ENCODE measurements at places on chromosomes 1 and 21.

- DNase-seq, result no peak
Measured at GRCh38 chr1:33057095-33057494, 20.4 kb upstream of the AK2 start.

GRCh38 chr1:39925721-39926342 is 24.1 kb upstream of the MYCL start:
- DNase-seq, result no peak

DNA sequence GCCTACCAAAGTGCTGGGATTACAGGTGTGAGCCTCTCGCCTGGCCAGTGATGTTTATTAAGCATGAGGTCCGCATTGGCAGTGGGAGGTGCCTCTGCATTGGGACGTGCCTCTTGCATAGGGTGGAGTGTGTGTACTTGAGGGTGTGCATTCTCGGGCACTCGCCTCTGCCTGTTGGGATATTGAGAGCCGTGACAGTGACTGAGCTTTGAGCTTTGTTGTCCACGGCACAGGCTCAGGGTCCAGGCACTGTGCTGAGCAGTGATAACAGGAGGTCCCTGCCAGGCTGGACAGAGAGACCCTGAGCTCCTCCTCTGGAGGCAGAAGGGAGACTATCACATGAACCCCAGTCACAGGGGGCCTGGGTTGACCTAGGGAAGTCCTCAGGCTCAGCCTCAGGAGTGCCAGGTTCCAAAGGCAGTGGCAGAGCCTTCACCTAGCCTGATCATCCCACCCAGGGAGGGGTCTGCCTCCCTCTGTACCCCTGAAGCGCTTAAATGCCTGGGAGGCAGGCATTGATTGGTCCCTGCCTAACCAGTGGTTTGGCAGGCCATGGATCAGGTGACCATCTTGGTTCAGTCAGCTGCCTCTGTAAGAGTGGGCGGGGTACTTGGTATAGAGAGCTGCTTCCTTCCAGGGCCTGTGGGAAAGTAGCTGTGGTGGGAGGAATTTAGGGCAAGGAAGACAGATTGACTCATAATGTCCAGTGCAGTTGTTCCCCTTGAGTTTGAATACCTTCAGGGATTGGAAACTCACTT is 213.8 kb upstream of the TMEM51 start:
- DNase-seq, result peak; percentile 79

GRCh38 chr1:86833461-86834215 is 80.3 kb downstream of the SELENOF start:
- DNase-seq, result peak; percentile 94

DNA sequence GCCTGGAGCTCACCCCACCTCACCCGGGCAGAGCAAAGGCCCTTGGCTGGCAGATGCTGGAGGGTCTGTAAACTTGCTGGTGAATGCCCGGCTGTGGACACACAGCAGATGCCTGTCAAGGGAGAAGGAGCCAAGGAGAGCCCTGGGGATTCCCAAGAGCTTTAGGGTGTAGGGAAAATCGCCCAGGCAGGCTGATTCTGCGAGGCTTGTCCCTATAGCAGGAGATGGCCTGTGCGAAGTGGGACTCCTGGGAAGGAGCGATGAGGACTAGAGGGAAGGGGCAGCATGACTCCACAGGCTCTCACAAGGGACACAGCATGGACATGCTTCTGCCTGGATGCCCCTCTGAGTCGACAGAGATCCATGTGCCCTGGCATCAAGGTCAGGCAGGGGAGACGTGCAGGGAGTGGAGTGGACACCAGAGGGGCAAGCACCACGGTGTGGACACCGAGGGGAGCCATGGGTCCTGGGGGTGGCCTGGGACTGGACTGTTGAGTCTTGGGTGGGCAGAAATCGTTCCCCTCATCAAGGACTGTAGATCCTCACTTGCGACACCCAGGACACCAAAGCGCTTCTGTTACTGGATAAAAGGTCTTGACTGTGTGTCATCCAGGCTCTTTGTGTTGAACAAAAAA is 71.4 kb upstream of the ABCG1 start:
- no peak for DNase-seq

DNA sequence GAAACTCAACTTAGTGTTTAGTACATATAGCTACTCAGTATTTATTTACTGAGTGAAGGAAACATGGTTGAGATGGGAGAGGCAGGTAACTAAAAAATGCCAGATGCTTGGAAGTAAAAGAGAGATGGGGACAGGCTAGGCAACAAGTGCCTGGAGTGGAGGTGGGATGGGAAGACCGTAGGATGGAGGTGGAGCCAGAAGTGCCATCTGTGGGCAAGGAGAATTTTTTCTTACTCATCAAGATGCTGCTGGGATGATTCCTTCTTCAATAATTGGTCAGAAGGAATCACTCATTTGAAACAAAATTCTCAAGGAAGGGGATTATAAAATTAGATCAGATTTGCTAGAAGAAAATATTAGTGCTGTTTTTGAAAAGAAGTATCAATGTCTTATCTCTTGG is 72.9 kb downstream of the IFI44 start:
- DNase-seq, result no peak

GRCh38 chr21:38470755-38471154 is 27.5 kb downstream of the ERG start:
- DNase-seq, result peak; percentile 54

- no peak for DNase-seq
Measured at GRCh38 chr1:75330624-75331023, 196.4 kb downstream of the LHX8 start.

DNA sequence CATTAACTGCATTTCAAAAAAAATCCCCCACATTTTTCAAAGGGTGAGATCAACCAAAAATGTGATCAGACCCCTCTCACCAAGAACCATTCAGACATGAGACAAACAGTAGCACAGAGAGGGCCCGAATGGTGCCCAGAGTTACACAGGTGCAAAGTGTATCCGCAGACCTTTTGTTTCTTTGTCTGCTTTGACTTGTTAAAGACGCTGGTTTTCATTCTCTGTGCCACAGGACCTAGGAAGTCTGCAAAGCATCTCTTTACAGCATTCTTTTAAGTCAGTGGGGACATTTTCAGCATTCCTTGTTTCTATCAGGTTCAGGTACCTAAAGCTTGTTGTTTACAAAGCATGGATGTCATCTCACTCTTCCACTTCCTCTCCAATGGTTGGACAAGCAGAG is 87.2 kb upstream of the MAP1LC3C start:
- DNase-seq, result no peak

GRCh38 chr1:64864018-64864940 is 102.1 kb downstream of the JAK1 start:
- peak; percentile 3 for DNase-seq

GRCh38 chr21:26506956-26507355 is 66.1 kb downstream of the CYYR1 start:
- DNase-seq, result peak; percentile 85

DNA sequence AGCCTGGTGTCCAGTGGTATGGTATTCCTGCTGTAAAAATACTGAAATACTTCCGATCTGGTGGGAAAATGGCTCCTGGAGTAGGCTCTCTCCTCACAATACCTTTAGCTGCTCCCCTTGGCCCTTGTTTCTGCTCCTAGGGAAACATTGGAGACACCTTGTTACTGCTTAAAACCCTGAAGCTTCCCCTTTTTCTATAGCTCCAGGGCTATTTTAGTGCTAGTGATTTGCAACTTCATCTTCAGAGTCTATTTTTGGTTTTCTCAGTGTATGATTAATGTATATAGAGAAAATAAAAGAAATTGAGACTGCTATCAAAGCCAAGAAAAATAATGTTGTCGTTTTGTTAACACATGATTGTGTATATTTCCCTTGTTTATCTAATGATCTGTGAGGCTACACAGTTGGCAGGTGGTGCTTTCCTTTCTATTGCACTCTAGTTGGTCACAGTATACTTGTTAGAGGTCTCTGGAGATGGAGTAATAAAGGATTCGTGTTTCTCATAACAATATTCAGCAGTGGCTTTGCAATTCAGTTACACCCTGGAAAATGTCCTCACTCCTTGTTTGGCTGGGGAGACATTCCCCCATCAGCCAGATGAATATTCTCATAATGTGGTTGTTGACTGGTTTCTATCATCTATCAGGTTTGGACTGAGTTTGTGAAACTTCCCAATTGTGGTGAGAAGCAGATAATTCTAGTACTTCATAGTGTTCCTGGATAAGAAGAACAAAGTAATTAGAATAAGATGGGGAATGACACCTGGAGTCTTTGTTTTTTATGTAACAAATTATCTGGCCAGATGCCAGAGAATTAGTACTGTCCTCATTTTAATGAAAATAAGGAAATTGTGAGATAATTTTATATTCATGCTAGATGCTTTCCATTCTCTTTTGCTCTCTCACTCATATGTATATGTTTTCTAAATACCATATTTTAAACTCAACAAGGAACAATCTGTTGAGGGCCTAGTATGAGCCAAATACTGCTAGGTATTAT is 44.8 kb upstream of the CACYBP start:
- no peak for DNase-seq

- DNase-seq, result no peak
Measured at GRCh38 chr1:165080253-165080896, 276.1 kb downstream of the LMX1A start.

GRCh38 chr1:29682919-29683295 is 446.6 kb downstream of the PTPRU start:
- no peak for DNase-seq

DNA sequence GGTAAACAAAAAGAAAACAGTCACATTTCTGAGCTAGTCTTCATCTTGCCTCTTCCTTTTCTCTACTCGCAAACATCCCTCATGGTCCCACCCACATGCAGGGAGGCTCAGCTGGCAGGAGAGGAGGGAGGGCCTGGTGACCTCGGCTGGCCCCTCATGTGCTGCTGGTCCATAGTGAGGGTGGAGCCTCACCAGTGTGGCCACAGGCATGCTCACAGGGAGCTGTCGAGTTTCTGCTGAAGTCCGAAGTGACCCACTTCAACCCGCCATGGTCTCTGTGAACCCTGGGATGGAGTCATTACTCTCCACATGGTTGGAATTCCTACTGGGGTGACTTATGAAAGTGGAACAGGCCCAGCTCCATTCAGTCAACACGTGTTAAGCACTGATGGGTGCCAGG is 253.4 kb downstream of the RHOU start:
- DNase-seq, result peak; percentile 20

GRCh38 chr1:58996341-58997059 is 212.7 kb upstream of the JUN start:
- DNase-seq, result no peak
